CD4-positive, CD25-positive, alpha-beta regulatory T cell (primary cell): ENCODE measurements at places on chromosomes 5 and 9.

GRCh38 chr9:136016572-136017288 is 55.6 kb upstream of the UBAC1 start:
- DNase-seq = no peak

DNA sequence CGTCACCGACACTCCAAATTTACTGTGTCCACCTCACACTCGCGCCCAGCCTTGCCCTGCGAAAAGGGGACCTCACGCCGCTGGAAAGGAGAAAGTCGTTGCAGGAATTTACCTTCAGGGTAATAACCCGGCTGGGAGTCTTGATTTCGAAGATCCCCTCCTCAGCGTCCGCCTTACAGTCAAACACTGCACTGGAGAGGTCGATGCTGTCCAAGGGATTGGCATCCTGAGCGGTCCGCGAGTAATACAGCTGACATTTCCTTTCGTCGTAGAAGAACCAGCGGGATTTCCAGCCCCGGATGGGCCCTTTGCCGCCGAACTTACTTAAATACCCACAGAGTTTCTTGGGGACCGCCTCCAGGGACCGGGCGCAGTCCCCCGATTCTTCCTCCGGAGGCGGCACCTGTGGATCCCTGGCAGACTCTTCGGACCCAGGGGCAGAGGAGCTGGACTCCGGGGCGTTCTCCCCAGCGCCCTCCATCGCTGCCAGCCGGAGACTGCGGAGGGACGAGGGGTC is 330 bp downstream of the TBC1D2 start:
- DNase-seq = no peak

- no peak for DNase-seq
Measured at GRCh38 chr9:114687034-114687433, 5.0 kb upstream of the TEX48 start.

- no peak for DNase-seq
Measured at GRCh38 chr5:141399555-141400258, 2.0 kb downstream of the PCDHGB5 start.

- no peak for DNase-seq
Measured at GRCh38 chr9:81490605-81491331, 198.6 kb downstream of the TLE1 start.

- no peak for DNase-seq
Measured at GRCh38 chr9:76662476-76663281, 101.6 kb upstream of the PCA3 start.

DNA sequence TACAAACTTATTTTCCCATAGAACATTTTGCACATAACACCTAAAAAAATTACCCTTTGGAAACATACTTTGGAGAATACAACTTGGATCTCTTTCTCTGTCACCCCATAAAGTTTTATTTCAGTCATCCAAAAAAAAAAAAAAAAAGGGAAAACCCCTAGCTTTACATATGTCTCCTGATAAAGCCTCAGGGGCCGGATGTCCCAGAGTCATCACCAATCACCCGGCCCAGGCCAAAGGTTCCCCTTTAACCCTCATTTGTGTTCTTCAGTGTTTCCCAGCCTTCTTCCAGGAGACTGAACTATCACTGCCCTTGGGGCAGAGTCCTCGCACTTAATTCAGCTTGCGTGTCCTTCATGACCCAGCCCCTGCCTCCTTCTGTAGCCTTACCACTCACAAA is 28.8 kb downstream of the ANXA6 start:
- no peak for DNase-seq

GRCh38 chr5:153613144-153613543 is 122.7 kb downstream of the GRIA1 start:
- no peak for DNase-seq

GRCh38 chr9:88975966-88976889 is 15.0 kb upstream of the S1PR3 start:
- no peak for DNase-seq

DNA sequence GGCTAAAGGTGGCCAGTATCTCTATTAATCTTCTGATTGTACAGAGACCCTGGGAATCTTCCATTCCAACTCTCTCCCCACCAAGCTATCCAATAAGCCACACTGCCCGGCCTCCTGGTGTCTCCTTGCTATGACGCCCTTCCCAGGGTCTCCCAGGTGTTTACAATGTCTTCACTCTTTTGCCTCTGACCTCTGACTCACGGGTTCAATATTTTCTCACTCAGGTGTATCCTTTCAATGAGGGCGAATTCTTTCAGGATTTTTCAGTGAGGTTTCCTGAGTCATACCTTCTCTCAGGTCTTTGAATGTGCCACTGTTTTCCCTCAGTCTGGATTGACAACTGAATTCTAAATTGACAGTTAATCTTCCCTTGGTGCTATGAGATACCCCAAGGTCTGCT is 53.7 kb upstream of the IRX4 start:
- DNase-seq = no peak

DNA sequence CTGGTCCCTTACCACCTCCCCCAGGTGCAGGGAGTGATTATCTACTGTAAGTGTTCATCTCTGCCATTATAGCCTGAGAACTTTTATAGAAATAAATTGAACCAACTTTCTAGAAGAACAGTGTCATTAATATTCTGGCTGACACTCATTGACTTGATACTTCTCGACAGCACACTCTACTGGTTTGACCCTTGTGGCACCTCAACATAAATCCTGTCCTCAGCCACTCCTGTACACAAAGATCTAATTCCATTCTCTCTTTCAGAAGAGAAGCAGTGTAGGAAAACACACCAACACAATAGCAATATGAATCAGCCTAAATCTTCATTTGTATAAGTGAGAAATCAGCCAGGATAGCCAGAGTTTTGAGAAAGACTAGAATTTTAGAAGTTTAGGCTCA is 417.7 kb downstream of the TAF11L14 start:
- DNase-seq = no peak

DNA sequence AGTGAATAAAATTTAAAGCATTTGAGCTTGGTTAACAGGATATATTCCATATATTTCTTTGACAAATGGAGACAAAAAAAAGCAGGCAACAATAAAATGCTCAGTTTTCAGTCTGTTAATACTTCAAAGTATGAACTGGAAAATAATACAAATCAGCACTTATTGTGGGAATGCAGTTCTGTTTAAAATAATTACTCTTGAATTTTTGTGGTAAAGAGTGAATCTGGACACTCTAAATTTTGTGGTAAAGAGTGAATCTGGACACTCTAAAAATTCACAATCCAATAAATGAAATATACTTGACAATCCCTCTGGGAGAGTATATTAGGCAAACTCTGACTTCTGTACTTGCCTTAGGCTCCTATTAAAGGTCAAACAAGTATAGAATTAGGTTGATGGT is 141.9 kb upstream of the RASA1 start:
- DNase-seq = no peak

DNA sequence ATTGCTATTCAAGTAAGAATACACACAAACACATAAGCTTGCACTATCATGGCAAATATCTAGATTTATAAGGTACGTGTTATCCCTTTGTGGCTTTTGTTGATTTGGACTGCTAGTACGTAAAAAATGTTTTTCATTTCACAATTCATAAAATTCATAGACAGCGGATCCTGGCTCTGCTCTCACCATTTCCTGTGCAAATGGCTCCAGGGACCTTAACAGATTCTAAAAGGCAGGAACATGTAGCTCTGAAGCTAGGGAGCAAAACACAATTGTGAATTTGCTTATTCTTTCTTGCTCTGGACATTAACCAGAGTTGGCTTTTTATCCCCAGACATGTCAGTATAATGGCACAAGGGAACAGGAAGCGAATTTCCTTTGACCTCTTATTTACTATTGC is 1019.9 kb upstream of the WWC1 start:
- DNase-seq = no peak

- no peak for DNase-seq
Measured at GRCh38 chr5:10293907-10294662, 13.6 kb downstream of the CMBL start.

DNA sequence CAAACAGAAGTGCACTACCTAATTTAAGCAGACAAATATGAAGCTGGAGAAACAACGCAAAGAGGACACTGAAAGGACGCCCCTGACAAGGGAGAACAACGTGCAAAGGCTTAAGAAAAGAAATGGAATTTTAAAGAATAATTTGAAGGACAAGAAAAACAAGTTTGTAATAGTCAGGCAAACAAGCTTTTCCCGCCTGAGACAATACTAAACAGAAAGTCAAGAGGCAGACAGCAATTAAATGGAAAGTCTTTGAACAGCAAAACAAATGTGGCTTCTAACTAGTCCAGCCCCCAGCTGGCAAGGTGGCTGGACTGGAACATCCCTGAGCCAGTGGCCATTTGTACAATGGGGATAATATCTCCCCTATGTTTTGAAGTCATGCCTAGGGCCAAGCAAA is 63.3 kb downstream of the SIL1 start:
- DNase-seq = no peak

DNA sequence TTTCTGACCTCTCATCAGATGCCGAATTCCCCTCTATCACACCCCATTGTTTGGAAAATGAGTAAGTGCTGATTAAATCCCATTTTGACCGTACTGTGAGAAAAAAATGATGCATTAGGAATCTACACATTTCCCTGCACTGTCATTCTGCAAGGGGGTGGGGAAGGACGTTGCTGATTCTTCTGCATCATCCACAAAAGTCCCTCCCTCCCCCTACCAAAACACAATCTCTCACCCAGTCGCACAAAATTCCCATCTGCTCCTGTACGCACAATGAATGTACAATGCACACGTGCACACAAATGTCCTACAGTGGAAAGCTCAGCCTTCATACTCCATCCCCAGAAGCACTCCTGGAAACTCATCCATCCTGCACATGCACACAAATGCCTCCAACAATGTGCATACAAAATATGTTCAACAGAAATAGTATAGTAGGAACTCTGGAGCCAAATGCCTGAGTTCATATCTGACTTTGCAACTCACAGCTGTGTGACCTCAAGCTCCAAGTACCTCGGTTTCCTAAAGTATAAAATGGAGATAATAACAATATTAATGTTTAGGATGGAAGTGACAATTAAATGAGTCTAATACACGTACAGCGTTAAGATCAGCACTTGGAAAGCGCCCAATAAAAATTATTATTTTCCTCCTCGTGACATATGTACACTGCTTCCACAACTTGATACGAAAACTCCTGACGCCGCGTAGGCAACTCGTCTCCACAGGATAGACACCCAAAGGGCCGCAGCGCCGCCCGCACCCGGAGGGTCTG is 809 bp downstream of the TNIP1 start:
- DNase-seq = no peak

DNA sequence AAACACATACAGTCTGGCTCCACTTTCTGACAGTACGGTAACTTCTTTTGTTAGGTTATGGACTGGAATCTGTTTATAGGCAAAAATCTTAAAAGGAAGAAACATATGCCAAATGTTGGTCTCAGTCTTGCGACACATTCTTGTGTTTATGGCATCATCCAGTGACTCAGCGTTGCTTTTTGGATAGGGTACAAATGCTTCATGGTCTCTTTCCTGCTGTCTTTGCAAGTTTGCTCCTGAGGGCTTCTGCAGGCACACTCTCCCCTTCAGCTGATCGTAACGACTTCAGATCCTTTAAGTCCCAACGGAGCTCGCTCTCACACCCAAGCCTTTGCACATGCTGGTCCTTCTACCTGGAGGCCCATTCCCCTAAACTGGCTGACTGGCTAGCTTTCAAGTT is 23.6 kb upstream of the TNFSF8 start:
- DNase-seq = no peak

DNA sequence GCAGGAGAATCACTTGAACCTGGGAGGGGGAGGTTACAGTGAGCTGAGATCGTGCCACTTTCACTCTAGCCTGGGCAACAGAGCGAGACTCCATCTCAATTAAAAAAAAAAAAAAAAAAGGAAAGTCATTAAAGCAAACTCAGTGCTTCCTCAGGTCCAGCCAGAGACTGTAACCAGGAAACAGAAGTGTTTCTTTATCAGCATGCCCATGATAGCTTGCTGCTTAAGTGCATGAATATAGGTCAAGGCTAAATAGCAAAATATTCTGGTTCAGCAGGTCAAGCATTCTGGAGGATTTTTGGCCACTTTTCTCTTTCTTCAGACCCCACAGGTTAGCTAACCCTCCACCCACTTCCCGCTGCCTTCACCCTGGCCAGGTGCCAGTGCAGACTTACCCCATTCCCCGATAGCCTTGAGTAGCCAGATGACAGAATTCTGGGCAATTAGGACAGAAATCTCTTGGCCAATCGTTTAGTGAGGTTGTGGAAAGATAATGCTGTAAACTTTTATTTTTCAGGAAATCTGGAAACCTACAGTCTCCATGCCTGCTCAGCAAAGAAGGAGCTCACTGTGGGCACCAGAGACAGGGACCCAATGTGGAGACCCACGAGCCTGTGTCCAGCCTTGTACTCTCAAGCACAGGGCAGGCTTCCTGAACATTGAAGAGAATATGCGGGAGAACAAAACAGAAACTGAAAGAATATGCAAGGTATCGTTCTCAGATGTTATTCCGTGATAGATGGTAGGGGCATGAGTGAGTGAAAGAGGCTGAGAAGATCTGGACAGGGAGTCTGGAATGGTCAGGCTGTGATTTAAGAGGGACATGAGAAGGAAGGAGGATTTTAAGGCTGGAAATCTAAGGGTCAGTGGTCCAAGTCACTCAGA is 4.2 kb upstream of the UGT3A2 start:
- no peak for DNase-seq

DNA sequence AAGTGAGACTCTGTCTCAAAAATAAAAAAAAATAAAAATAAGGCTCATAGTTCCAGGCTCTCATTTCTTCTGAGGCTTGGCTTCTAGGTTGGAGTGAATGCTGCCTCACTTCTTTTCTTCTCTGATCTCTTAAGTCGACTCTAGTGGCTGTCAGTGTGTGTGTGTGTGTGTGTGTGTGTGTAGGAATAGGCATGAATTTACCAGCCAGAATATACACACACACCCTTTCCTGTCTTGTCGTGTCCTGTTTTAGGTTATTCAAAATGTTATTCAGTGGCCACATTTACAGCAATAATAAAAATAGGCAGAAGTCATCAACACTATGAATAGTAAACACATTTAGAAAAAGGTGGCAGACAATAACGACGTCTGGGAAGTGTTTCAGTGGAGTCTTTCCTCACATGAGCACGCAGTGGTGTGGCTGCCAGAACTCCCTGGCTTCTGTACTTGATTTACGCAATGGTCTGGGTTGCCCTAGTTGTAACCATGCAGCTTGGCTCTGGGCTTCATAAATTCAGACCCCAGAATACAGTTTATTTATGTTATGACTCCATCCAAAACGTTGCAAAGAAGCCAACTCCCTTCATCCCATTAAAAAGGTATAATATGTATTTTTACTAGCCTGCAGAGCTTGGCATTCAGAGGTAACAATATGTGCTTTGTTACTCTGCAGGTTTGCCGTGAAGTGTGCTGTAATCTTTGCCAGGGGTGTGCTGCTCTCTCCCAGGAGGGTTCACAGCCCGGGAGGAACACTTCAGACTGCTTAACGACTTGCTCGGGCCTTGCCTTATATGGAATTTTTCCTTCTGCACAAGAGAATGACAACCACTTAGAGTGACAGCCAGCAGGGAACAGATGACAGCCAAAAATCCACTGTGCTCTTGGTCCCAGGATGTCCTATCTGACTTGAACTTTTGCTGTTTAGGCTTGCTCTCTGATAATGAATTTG is 34.4 kb upstream of the PALM2AKAP2 start:
- DNase-seq = no peak
